Stimulated activated CD4-positive, alpha-beta T cell treated with anti-CD3 and anti-CD28 coated beads, TNF-alpha, amount 100 ng/mL, for 1 hour (primary cell): ENCODE measurements at places on chromosomes 2 and 18.

DNA sequence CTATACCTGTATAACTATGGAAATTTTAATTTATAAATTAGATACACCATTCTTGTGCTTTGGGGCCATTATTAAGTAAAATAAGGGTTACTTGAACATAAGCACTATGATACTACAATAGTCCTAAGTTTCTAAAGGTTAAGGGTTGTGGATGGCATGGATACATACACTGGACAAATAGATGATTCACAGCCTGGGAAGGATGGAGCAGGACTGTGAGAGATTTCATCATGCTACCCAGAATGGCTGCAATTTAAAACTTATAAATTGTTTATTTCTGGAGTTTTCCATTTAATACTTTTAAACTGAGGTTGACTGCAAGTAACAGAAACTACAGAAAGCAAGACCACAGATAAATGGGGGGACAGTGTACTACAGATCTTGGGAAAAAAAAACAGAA, 295.8 kb upstream of the ZNF804A start:
- no peak for DNase-seq

DNA sequence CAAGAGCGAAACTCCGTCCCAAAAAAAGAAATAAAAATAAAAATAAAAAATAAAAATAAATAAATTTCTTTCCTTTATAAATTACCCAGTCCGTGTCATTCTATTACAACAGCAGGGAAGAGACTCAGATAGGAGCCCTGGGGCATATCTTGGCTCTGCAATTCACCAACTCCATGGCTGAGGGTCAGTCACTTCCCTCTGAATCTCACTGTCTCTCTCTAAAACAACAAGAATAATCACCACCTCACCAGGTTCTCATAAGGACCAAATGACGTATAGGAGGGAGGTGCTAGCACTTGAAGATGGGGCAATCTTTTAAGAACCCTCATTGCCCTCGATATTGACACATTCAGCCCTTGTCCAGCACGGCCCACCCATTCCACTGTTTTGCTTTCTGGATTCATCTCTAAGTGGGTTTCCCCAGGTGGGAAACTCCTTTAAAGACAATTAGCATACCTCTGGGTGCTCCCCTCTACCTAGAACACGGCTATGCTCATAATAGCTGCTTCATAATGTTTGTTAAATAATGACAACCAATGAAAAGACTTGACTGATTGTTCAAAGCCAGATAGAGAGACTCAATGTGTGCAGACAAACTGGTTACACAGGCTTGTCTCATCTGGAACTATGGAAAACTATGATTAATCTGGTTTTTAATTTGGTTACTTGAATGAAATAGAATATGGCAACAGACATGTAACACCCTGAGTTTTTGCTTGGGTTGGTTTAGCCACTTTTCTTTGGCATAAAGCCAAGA, 15.1 kb downstream of the MYCN start:
- DNase-seq: no peak

DNA sequence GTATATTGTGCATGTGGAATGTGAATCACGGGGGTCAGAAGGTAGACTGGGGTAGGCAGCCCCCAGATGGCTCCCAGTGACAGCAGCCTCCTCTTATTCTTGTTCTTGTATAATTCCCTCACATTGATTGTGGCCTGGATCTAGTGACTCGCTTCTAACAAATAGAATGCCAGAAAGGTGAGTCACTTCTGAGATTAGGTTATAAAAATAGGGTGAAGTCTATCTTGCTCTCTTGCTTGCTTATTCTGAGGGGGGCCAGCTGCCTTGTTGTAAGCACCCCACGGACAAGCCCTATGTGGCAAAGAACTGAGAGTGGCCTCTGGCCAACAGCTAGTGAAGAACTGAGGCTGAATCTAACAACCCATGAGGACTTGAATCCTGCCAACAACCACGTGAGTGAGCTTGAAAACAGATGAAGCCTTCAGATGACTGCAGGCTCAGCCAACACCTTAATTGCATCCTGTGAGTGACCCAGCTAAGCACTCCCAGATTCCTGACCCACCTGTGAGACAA, 15.6 kb upstream of the RMND5A start:
- no peak for DNase-seq

- DNase-seq: no peak
Observed at GRCh38 chr18:13583576-13584550, 142.5 kb downstream of the FAM210A start.

- DNase-seq: no peak
Observed at GRCh38 chr2:179950391-179950790, 56.7 kb downstream of the CWC22 start.

- DNase-seq: no peak
Observed at GRCh38 chr2:184577743-184578142, 20.6 kb upstream of the ZNF804A start.

GRCh38 chr2:133652398-133652797, 84.1 kb upstream of the NCKAP5 start:
- DNase-seq: no peak

- DNase-seq: no peak
Observed at GRCh38 chr2:56624181-56624580, 440.4 kb downstream of the CCDC85A start.
